ENCODE measurements at places on chromosomes 3 and 15.

GRCh38 chr3:4829031-4829394, 150.2 kb upstream of the BHLHE40 start:
- no peak for DNase-seq

DNA sequence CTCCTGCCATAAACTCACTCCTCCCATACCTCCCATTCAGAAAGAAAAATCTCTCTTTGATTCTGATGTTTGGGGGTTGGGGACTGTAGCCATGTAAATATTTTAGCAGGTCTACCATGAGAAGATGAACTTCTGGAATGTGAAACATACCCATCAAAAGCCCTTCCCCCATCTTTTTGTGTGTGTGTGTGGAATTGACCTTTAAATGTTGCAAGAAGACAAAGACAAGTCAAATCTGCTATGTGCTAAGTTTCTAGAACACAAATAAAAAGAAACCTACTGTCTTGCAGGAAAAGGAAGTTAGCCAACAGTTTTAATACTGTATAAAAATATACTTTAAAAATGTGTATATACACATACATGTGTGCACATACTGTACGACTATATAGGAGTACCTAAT, 29.7 kb upstream of the USP50 start:
- DNase-seq: no peak

- DNase-seq: no peak
Measured at GRCh38 chr3:151478335-151478697, 17.5 kb upstream of the IGSF10 start.

DNA sequence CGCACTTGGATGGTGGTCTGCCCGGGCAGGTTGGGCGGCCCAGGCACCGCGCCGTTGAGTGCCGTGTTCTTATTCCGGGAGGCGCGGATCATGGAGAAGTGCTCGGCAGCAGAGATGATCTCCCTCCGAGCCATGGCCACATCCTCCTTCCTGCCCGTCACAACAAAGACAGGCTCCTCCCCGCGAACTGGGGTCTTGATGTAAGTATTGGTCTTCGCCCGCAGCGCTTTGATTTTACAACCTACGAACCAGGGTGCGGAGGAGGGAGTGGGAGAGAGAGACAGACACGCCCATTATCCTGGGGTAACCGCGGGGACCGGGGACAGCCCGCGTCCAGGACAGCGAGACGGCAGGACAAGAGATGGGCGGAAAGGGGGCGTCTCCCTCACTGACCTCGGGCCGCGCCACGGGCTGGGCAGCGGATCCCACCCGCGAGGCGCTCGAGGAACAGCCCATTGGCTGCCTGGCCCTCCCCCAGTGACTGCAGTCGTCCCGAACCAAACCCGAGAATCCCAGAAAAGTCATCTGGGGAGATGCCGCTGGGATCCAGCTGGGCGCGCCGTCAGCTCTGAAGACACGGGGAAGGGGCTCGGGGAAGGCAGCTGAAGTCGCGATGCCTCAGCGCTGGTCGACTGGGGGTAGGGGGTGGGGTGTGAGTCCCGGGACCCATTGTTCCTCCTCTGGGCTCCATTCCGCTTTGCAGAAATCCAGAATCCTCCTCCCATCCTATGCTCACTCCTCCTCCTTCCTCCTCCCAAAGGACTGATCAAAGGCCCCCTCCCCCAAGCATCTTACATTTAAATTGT, 1.2 kb downstream of the MEX3B start:
- no peak for DNase-seq

GRCh38 chr15:92074646-92075045, 221.1 kb downstream of the SLCO3A1 start:
- DNase-seq: no peak

Measured in stimulated activated CD8-positive, alpha-beta memory T cell treated with anti-CD3 and anti-CD28 coated beads, Interleukin-12 subunit alpha, Interleukin-12 subunit beta, amount 100 ng/mL, for 1 hour (primary cell).